Activated CD4-positive, alpha-beta T cell treated with anti-CD3 and anti-CD28 coated beads for 1 hour (primary cell): ENCODE measurements at places on chromosomes 2 and 18.

DNA sequence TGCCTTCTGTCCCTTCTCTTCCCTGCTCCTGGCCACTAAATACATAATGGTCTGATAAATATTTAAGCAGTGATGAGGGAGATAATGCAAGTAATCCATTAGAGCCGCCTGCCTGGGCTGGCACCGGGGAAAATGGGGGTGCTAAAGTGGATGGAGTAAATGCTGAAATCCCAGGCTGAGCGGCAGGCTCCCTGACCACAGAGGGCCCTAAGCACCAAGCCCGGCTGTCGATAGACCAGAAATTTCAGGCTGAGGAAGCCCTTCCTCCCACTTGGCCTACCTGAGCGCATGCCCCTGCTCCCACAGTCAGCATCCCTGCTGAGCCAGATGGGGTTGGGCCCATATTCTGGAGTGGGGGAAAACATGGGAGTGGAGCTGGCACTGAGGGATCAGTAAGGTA is 197.5 kb upstream of the SKOR2 start:
- DNase-seq: no peak

GRCh38 chr2:79387431-79387830 is 125.4 kb upstream of the CTNNA2 start:
- no peak for DNase-seq

DNA sequence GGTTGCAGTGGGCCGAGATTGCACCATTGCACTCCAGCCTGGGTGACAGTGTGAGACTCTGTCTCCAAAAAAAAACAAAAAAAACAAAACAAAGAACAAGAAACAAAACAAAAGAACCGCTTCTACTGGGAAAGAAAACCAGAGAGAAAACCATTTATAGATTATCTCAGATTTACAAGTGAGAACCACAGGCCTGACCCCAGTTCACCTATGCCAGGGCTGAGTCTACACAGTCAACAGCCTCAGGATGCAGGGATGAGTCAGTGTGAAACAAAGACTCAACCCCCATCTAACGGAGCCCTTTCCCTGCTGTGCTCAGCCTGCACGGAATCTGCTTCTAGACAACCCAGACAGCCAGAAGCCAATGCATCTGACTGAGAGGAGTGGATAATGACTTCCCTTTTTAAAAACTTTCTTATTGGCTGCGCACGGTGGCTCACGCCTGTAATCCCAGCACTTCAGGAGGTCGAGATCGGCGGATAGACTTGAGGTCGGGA is 25.5 kb upstream of the YWHAQ start:
- no peak for DNase-seq

DNA sequence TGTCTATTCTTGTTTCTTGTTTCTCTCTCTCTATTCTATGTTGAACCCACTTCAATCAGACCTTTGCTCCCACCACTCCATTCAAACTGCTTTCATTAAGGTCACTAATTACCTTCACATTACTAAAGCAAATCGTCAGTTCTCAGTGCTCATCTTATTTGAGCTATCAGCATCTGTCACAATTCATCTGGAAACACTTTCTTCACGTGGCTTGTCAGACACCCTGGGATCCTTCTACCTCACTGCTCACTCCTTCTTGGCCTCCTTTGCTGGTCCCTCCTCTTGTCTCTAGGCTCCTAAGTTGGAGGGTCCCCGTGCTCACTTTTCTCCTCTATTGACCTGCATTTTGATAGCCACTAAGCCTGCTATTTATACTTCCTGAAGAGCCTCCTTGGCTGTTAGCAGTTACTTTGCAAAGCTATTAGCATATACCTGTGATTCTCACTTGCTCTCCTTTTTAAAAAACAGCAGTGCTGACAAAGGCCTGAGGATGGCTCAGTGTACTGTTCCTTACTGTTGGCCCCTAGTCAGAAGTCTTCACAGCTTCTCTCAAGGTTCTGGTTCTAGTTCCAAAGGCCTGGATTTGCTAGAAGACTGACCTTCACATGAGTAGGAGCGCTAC is 80.2 kb downstream of the PLEKHM3 start:
- no peak for DNase-seq

- DNase-seq: no peak
Measured at GRCh38 chr18:57743008-57743407, 60.1 kb downstream of the ATP8B1 start.

DNA sequence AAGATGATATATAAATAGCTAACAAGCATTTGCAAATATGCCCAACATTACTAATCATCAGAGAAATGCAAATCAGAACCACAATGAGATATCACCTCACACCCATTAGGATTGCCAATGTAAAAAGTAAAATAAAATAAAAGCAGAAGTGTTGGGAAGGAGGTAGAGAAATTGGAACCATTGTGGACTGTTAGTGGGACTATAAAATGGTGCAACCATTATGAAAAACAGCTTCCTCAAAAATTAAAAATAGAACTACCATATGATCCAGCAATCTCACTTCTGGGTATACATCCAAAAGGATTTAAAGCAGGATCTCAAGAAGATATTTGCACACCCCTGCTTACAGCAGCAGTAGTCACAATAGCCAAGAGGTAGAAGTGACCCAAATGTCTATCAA is 99.8 kb upstream of the DAPL1 start:
- DNase-seq: no peak
